ENCODE measurements at places on chromosomes 7 and 10.

- no peak for DNase-seq
These were observed 18.6 kb downstream of the MAT1A start for GRCh38 chr10:80270887-80271286.

DNA sequence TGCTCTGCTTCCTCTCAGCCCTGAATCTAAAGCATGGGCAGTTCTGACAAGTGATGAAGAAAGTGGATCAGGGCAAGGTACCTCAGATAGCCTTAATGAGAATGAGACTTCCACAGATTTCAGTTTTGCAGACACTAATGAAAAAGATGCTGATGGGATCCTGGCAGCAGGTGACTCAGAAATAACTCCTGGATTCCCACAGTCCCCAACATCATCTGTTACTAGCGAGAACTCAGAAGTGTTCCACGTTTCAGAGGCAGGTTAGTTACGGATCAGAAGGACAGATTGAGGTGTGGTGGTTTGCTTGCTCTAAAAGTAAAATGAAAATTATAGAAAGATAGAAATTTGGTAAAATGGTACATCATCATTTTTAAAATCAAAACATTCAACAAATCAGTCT lies 130.4 kb downstream of the AASS start:
- no peak for DNase-seq

DNA sequence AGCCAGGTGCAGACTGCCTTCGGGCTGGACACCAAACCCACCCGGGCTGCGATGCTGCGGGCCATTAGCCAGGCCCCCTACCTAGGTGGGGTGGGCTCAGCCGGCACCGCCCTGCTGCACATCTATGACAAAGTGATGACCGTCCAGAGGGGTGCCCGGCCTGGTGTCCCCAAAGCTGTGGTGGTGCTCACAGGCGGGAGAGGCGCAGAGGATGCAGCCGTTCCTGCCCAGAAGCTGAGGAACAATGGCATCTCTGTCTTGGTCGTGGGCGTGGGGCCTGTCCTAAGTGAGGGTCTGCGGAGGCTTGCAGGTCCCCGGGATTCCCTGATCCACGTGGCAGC lies 50.0 kb downstream of the VWA2 start:
- no peak for DNase-seq

- DNase-seq, result no peak
These were observed 92.4 kb upstream of the KLF6 start for GRCh38 chr10:3877211-3878000.

DNA sequence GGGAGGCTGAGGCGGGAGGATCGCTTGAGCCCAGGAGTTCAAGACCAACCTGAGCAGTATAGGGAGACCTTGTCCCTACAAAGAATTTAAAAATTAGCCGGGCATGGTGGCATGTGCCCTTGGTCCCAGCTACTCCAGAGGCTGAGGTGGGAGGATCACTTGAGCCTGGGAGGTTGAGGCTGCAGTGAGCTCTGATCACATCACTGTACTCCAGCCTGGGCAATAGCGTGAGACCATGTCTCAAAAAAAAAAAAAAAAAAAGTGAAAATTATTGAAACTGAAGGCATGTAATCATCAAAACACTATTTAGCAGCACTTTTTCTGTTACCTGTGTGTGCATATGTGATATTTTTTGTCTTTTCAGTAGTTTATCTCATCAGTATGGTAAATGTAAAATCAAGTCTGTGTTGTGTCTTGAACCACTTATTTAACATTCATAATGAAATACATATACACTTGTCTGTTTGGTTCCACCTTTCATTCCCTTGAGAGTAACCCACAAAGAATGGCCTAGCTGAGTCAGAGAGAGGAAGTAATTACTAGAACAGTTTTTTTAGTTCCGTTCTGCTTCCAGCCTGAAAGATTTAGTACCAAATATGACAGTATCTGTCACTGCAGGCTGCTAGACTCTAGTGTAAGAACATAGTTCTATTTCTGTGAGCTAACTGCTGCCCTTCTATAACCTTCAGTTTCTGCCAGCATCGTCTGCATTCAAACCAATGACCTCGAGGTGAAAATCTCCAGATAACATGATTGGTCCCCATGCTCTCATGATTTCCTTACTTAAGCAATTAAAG lies 68.6 kb downstream of the MMRN2 start:
- no peak for DNase-seq
